ENCODE measurements at places on chromosomes 12 and 14. TPM values are rescaled to one million over a fixed set of nuclear protein-coding genes. Genes with fewer than 3 reads are reported as not detected.

IFI27 gene
- total RNA-seq, result 142 TPM

A2ML1 gene
- not detected for total RNA-seq

PSME1 gene
- total RNA-seq, result 98.2 TPM

AQP2 gene
- not detected for total RNA-seq

PIWIL1 gene
- total RNA-seq, result not detected

KRT8 gene
- 124 TPM for total RNA-seq

HOXC13 gene
- total RNA-seq, result not detected

DNA sequence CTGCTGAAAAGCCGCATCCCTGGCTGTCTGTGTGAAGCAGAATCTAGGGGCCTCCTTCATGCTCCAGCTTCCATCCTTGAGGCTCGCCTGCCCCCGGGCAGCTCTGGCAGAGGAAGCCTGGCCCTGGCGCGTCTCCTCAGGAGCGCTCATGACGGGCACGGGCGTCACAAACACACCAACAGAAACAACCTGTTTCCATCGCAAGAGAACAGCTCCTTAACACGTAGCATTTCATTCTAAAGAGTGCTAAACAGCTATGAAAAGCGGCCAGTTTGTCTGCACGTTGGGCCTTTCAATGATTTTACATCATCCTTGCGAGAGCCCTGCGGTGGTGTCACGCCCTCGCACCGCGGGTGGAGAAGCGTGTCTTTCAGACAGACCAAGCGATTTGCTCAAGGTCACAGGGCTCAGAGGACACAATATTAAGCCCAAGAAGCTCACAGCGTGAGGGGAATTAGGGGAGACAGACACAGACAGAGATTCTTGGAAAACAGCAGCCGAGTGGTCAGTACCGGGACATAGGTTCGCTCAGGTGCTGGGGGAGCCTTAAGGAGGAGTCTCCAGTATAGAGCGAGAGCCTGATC is 4.9 kb downstream of the ADGRD1 start:
- no peak overlapping the region for H3K4me3 ChIP-seq
- H3K27me3 ChIP-seq, result no peaks in the 10 kb centered on the region
- peaks cover 5% of the 10 kb centered on the region for H3K36me3 ChIP-seq
- H3K27ac ChIP-seq, result no peak overlapping the region
- DNase-seq, result no peak

GRCh38 chr14:50045837-50046236 is 70.5 kb downstream of the VCPKMT start:
- no peaks in the 10 kb centered on the region for H3K27me3 ChIP-seq
- peaks cover 45% of the 10 kb centered on the region for H3K4me1 ChIP-seq
- H3K27ac ChIP-seq, result no peak overlapping the region
- no peak overlapping the region for H3K4me3 ChIP-seq
- H3K36me3 ChIP-seq, result no peaks in the 10 kb centered on the region

- no peak overlapping the region for H3K4me3 ChIP-seq
- H3K27me3 ChIP-seq, result no peaks in the 10 kb centered on the region
- H3K4me1 ChIP-seq, result peaks cover 15% of the 10 kb centered on the region
- no peak for DNase-seq
- no peaks in the 10 kb centered on the region for H3K36me3 ChIP-seq
- H3K27ac ChIP-seq, result no peak overlapping the region
Observed at GRCh38 chr12:19739195-19739776, 300.0 kb downstream of the AEBP2 start.

DNA sequence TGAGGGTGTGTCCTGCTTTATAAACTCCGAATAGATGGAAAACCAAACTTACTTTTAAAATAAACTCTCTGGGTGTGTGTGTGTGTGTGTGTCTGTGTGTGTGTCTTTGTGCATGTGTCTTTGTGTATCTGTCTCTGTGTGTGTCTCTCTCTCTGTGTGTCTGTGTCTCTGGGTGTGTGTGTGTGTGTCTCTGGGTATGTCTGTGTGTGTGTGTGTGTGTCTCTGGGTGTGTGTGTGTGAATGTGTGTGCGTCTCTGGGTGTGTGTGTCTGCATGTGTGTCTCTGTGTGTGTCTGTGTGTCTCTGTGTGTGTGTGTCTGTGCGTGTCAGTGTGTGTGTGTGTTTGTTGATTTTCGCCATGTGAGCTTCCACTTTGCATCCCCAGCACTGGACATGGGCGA is 9.2 kb downstream of the RAN start:
- H3K4me3 ChIP-seq, result no peak overlapping the region
- no peaks in the 10 kb centered on the region for H3K27me3 ChIP-seq
- no peak for DNase-seq
- no peak overlapping the region for H3K27ac ChIP-seq
- H3K36me3 ChIP-seq, result no peaks in the 10 kb centered on the region

DNA sequence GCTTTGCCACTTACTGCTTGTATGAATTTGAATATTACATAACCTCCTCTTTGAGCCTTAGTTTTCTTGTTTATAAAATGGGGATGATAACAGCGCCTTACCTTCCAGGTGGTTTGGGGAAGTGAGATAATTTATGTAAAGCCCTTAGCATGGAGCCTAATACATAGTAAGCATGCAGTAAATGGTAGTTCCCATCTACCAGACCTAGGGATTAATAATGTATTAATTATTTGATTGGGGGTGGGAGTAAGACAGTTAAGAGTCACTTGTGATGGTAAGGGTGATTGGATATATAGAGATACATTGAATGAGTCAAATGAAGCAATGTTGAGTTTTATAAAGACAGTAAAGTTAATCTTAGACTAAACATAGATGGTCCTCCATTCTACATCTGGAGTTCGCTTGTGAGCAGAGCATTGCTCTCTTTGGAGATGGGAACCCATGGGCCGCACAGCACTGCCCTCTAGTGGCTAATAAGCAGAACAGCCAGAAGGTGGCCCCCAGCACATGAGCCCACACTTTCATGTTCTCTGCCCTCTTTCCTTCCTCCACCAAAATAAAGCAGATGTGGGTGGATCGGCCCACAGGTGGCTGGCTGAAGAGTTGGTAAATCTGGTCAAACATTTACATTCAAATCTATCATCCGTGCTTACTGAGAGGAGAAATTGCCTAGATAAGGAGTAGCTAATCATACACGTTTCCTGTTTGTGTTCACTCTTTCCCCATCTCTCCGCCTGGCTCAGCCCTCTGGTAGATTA is 26.5 kb upstream of the TAMALIN start:
- peak; percentile 60 for DNase-seq
- no peak overlapping the region for H3K27ac ChIP-seq
- no peak overlapping the region for H3K4me3 ChIP-seq
- H3K27me3 ChIP-seq, result no peaks in the 10 kb centered on the region

DNA sequence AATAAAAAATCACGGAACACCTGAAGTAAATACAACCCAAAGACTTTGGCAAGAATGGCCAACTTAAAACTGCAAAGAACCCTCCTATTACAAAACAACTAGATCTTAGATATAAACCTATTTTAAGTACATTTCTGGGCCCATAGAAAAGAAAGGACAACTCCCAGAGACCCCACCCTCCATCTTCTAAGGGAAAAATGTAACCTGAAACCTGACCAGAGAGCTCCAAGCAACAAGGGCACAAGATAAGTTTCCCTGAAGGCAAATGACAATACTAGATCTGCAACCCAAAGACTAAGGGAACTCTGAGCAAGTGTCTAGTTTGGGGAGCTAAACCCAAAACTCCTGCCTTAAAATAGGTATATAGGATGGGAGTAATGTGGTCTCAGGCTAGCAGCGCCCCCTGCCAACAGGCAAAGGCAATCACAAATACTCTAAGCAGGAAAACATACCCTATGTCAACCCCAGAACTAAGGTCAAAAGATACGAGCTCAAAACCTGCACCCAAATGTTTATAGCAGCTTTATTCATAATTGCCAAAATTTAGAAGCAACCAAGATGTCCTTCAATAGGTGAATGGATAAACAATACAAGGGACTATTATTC is 218.9 kb downstream of the ITPR2 start:
- no peak overlapping the region for H3K27ac ChIP-seq
- H3K27me3 ChIP-seq, result no peaks in the 10 kb centered on the region
- no peaks in the 10 kb centered on the region for H3K4me1 ChIP-seq

DNA sequence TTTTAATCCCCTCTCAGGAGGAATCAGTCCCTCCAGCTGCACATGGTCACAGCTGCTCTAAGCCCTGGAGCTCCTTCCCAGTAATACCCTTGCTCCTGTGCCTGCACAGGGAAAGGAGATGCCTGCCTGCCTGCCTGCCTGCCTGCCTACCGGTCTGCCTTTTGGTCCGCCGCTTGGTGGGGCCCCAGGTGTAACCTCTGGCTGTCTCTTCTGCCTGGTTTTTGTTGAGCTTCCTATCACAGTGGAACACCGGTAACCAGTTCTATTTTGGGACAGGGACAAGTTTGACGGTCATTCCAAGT is 99.8 kb downstream of the DAD1 start:
- DNase-seq, result no peak
- H3K4me1 ChIP-seq, result peaks cover 26% of the 10 kb centered on the region
- H3K36me3 ChIP-seq, result no peaks in the 10 kb centered on the region
- H3K27ac ChIP-seq, result no peak overlapping the region
- H3K4me3 ChIP-seq, result no peak overlapping the region

DNA sequence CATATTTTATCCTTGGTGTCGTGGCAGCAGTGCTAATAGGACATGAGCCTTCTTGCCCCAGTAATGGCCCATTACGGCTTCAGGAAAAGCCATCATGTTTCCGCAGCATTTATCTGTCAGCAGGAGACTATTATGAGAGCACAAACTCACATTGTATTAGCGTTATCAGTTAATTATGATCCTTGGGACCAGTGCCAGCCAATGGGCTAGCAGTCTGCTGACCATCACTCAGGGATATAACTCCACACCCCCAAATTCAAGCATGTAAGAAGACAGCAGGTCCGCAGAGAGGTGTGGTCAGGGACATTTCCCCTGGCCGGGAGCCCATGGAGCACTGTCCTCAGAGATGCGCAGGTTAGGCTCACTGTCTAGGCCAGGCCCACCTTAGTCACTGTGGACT is 4.9 kb upstream of the ESRRB start:
- H3K27me3 ChIP-seq, result no peaks in the 10 kb centered on the region
- H3K36me3 ChIP-seq, result no peaks in the 10 kb centered on the region
- H3K4me3 ChIP-seq, result no peak overlapping the region
- no peak overlapping the region for H3K27ac ChIP-seq

GRCh38 chr14:21668377-21668776 is 5.2 kb downstream of the OR4E1 start:
- no peak for DNase-seq
- H3K36me3 ChIP-seq, result no peaks in the 10 kb centered on the region
- no peak overlapping the region for H3K4me3 ChIP-seq
- no peaks in the 10 kb centered on the region for H3K4me1 ChIP-seq
- H3K27me3 ChIP-seq, result no peaks in the 10 kb centered on the region

DNA sequence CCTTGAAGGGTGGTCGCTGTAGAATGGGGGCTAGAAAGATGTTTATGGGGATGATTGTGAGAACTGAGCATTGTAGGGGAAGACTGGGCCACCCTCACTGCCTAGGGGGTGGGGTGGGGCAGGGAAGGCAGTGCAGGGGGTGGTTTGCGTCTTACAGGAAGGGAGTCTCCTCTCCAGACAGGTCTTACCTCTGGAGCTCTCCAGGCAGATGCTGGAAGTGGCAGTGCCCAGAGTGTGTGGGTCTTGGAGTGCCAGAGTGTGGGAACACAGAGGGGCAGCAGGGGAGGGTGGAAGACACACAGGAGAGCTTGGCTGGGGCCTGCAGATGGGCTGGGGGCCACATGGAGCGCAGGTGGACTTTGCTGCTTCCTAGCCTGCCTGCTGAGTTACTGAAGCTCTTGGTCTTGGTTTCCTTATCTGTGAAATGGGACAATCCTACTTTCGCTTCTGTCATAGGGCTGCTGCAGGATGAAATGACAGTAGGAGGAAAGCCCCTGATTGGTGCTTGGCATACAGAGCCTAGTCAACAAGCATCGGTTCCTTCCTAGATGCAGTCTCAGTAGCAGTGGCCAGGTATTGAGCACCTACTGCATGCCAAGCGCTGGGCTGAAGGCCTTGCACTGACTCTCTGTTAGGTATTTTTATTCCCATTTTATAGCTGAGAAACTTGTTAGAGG is 118.3 kb downstream of the SLC25A47 start:
- H3K27me3 ChIP-seq, result no peaks in the 10 kb centered on the region
- H3K27ac ChIP-seq, result no peak overlapping the region
- H3K4me3 ChIP-seq, result no peak overlapping the region
- no peaks in the 10 kb centered on the region for H3K36me3 ChIP-seq

DNA sequence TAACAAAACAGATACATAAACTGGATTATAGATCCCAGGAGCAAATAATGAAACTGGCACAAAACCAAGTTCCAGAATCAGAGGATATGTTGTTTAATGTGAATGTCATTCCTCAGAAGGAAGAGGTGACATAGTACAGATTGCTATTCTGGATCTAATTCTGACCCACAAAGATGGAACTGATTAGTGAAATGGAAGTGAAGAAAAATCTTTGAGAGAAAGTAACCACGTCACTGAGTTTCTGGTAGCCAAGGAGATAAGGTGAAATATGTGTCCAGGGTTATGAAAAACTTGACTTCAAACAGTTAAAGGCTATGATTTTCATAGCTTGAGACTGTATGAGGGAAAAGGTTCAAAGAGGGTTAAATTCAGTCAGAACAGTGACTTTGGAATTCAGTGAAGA is 8.3 kb downstream of the OR10AD1 start:
- no peak overlapping the region for H3K27ac ChIP-seq
- DNase-seq, result no peak

- H3K4me3 ChIP-seq, result no peak overlapping the region
- DNase-seq, result no peak
- H3K27me3 ChIP-seq, result peaks cover 68% of the 10 kb centered on the region
- H3K36me3 ChIP-seq, result no peaks in the 10 kb centered on the region
Observed at GRCh38 chr12:132399092-132400010, 70.0 kb upstream of the GALNT9 start.

- H3K4me3 ChIP-seq, result no peak overlapping the region
- no peaks in the 10 kb centered on the region for H3K27me3 ChIP-seq
- H3K27ac ChIP-seq, result no peak overlapping the region
- H3K36me3 ChIP-seq, result no peaks in the 10 kb centered on the region
- no peak for DNase-seq
- H3K4me1 ChIP-seq, result no peaks in the 10 kb centered on the region
Observed at GRCh38 chr12:79156846-79157463, 292.4 kb downstream of the SYT1 start.

GRCh38 chr12:63668028-63668799 is at the start of gene DPY19L2:
Gene DPY19L2, minus strand, starts transcription at chr12:63668493. Its CDS starts 100 bp downstream, at chr12:63668393.
- peak within 1 kb of the TSS; percentile 85 for H3K27ac ChIP-seq
- peak; percentile 82 for DNase-seq
- H3K4me1 ChIP-seq, result no peaks in the 10 kb centered on the region
- no peaks in the 10 kb centered on the region for H3K36me3 ChIP-seq
- no peaks in the 10 kb centered on the region for H3K27me3 ChIP-seq
- peak within 1 kb of the TSS; percentile 54 for H3K4me3 ChIP-seq

DNA sequence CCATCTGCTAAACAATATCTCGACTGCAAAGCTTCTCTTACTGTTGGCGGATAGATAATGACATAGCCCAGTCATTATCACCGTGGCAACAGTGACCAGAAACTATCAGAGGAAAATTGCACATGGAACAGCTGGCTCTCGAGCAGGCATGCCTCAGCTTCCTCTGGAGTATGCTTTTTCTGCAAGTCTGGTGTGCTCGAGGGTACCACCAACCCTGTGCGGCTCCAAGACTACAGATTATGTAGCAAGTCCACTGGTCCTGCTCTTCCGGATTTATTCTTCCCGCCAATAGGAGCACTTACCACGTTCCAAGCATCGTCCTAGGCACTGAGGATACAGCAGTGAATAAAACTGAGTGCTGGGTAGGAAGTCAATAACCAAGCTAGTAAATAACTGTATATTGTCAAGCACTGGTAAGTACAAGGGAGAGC is 1.4 kb upstream of the GLRX5 start:
- DNase-seq, result no peak
- no peaks in the 10 kb centered on the region for H3K27me3 ChIP-seq
- H3K36me3 ChIP-seq, result no peaks in the 10 kb centered on the region
- H3K4me1 ChIP-seq, result peaks cover 68% of the 10 kb centered on the region
- H3K27ac ChIP-seq, result peak overlapping the region; percentile 80

Measured in heart right ventricle (tissue), 16 donors.